ENCODE measurements at places on chromosomes 11 and 22. TPM values are rescaled to one million over a fixed set of nuclear protein-coding genes. Genes with fewer than 3 reads are reported as not detected.

DNA sequence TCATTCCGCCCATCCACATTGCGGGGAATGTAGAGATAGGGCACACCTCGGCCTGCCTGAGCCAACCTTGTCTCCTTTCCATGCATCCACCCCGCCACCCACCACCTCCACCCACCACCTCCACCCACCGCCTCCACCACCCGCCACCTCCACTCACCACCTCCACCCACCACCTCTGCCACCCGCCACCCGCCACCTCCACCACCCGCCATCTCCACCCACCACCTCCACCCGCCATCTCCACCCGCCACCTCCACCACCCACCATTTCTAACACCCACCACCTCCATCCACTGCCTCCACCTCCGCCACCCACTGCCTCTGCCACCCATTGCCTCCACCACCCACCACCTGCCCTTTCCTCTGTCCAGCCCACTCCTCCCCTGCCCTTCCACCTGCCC is 78.4 kb downstream of the IGLL1 start:
- no peak for DNase-seq

GRCh38 chr22:22682807-22683667 is 38.6 kb downstream of the GGTLC2 start:
- no peak for DNase-seq

DNA sequence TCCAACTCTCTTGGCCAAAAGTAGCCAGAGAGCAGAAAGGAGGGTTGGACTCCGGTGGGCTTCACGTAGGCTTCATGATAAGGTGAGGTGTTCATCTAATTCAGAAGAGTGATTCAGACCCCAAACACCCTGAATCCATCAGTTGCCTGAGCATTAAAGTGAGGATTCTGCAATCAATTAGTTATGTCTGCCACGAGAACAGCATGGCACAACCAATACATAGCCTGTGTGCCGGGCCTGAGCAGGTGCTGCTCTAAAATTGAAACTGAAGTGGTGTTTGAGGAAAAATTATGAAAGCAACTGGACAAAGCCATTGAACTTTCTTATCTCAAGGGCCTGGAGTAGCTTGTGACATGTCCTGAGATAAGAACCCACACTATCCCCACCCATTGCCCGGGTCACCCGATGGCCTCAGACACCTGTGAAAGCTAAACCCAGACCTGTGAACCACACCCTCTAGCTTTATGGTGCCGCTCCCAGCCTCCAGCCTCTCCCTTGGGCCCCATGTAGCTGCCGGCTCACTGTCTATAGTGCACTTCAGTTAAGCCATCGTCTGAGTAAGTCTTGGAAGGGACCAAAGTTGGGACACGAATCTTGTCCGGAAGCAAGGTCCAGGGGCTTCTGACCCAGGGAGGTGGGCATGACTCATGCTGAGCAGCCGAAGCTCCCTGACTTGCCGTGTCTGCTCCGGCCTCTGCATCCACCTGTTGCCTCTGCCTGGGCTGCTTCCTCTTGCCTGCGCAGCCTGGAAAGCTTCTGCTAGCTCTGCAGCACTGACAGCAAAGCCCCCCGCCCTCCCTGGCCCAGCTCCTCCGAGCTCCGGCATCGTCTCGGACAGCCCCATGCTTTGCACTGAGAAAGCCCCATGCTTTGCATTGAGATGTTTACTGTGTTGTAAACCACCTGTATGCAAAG is 5.7 kb upstream of the MYEOV start:
- DNase-seq = no peak

- DNase-seq = no peak
Measured at GRCh38 chr22:19928207-19928606, 13.4 kb upstream of the COMT start.

DNA sequence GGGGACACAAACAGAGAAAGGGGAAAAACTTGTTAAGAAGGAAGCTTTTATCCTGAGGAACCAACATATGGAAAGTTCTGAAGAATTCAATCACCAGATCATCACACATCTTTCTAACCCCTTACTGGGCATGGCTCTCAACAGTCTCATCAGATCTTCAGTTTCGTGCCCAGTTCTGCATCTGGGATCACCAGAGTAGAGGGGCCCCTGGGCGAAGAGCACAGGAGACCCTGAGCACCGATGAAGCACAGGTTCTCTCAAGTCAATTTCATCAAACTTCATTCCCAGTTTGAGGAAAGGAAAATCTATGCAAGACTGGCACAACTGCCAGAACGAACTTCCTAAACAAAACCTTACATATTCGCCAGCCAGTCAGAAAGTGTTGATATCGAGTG is 8.5 kb upstream of the PYGM start:
- no peak for DNase-seq

DNA sequence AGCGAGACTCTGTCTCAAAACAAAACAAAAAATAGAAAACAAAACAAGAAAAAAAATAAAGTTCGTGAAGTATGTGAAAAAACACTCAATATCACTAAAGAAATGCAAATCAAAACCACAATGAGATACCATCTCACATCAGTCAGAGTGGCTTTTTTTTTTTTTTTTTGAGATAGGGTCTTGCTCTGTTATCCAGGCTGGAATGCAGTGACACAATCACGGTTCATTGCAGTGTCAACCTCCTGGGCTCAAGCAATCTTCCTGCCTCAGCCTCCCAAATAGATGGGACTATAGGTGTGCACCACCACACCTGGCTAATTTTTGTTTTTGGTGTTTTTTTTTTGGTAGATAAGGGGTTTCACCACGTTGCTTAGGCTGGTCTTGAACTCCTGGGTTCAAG is 37.5 kb downstream of the ATG16L2 start:
- no peak for DNase-seq

The LAMTOR1 gene
- total RNA-seq = 32.5 TPM

The SCN4B gene
- total RNA-seq = 0.20 TPM

The CEND1 gene
- total RNA-seq = 0.43 TPM

DNA sequence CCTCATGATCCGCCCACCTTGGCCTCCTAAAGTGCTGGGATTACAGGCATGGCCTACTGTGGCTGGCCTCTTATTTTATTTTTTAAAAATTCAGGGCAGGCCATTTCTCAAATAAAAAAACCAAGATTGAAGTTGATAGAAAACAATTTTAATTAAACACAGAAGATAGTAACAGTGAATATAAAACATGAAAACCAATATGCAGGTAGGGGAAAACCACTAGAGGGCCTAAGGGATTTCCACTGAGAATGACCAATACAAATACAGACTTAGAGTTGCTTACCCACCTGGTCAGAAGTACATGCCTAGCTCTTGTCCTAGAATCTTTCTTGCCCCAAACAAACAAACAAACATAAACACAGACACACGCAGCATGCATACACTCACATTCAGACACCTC is 1.7 kb upstream of the RTCB start:
- no peak for DNase-seq

The RAG1 gene
- total RNA-seq = 1.2 TPM

The FBLN1 gene
- 3.8 TPM for total RNA-seq

- no peak for DNase-seq
Measured at GRCh38 chr11:128391811-128392210, 195.5 kb downstream of the ETS1 start.

The RTN4RL2 gene
- total RNA-seq = 22.0 TPM

DNA sequence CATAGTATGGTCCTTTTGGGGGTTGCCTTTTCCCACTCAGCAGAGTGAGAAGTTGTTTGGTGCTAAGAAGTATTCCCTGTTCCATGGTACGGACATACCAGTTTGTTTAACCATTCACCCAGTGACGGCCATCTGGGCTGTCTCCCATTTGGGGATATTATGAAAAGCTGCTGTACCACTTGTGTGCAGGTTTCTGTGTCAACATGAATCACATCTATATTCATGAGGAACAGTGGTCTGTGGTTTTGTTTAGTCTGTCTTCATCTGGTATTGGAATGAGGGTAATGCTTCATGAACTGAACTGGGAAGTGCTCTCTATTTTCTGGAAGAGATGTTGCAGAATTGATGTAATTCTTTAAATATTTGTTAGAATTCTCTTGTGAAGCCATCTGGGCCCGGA is 89.5 kb downstream of the TRMU start:
- no peak for DNase-seq

DNA sequence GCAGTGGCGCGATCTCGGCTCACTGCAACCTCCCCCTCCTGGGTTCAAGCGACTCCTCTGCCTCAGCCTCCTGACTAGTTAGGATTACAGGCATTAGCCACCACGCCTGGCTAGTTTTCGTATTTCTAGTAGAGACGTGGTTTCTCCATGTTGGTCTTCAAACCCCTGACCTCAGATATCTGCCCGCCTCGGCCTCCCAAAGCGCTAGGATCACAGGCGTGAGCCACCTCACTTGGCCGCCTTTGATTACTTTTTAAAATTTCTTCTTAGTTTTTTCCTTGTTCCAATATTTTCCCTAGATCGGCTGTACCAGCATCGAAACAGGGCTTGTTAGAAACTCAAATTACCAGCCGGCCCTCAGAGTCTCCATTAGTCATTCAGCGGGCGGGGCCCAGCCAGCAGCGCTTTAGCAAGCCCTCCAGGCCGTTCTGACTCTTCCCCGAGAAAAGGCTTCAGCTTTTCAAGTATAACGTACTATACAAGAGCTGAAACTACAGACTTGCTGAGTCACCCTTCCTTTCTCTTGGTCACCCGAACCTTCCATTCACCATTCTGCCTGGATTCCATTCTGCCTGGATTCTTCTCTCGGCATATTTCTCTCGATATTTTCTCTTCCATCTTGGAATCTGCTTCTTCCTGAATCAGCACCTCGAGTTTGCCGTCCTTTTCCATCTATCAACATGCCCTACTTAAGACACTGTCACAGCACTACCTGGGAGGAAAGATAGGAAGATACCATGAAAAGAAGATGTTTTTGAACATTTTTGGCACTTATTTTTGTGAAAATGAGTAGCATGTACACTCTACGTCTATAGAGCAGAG is 6.7 kb upstream of the CAPRIN1 start:
- DNase-seq = no peak

The DCDC1 gene
- total RNA-seq = 2.6 TPM

DNA sequence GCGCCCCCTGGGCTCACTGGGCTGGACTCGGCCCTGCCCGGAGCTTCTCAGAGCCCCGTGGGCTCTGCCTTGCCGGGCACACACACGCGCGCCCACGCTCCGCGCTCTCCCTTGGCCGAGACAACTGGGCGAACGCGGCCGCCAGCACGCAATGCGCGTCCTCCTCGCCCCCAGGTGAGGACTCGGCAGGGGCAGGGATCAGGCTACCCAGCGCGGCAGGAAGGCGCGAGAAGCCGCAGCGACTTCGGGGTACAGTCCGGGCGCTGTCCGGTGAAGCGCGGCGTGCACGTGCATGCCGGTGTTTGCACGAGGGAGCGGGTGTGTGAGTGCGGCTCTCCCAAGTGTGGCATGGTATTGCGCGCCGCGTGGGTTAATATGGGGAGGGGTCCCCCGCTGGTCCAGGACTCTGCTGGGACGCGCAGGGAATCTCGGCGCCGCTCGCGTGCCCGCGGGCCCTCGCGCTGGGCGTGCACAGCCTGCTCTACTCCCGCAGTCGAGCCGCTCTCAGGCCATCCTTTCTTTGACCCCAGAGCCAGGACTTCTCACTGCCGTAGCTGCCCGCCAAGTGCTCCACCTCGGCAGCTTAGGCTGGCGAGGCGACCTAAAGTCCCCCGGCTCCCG is 5.4 kb downstream of the WNT7B start:
- DNase-seq = no peak

- DNase-seq = no peak
Measured at GRCh38 chr11:101436511-101437142, 147.2 kb downstream of the TRPC6 start.

- no peak for DNase-seq
Measured at GRCh38 chr11:86021377-86021776, 47.5 kb downstream of the PICALM start.

The SLC1A2 gene
- total RNA-seq = 9.1 TPM

The IFITM5 gene
- not detected for total RNA-seq

The KRTAP5-11 gene
- total RNA-seq = not detected

DNA sequence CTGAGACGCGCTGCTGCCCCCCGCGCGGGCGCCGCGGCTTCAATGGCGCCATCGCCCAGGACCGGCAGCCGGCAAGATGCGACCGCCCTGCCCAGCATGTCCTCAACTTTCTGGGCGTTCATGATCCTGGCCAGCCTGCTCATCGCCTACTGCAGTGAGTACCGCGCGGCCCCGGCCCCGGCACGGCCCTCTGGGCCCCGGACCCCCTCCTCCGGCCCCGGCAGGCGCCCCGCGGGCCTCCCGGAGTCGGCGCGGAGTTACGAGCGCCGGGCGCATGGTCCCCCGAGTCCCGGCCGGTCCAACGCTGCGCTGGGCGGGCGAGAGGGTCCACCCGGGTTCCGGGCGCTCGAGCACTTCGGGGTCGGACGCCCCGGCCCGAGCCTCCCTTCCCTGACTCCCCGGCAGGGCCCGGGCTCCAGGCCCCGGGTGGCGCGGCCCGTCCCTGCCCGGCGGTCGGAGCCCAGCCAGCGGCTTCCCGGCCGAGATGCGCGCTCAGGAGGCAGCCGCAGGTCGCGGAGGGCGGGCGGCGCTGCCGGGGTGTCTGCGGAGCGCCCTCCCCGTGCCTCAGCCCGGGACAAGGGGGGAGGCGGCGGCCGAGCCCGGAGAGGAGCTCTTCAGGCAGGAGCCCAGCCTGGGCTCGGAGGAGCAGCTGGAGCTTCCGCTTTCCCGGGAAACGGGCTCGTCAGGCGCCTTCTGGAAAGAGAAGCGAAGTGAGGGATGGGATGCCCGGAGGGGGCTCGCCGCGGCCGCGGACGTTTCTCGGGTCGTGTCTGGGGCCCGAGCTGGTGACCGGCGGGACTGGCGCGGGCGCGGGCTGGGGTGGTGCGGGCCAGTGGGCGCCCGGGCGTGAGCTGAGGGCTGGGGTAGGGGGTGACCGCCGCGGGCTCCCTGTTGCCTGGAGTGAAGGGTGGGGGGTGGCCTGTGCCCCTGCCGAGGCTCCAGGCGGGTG is 1337.8 kb downstream of the BRD1 start:
- DNase-seq = peak; percentile 35

DNA sequence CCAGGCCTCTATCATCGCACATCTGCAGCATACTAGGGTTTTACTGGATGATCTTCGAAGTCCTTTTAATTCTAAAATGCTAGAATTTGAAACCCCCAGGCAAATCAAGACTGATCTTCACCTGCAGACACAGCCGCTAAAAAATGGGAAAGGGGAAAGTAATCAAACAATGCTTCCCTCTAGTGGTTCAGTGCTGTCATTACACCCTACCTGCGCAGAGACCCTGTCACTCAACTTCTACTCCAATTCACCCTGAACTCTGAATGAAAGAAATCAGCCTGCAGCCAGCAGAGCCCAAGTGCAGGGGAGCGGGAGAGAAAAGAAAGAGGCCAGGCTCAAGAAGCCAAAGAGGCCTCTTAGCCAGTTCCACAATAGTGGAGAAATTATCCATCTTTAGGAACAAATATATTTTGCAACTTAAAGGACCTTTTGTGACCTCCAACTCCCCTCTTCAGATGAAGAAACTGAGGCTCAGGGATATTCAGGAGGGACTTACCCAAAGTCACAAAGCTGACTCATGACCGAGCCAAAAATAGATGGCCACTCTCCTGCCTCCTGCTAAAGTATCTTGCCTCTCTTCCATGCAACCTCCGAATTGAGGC is 33.0 kb downstream of the SERGEF start:
- DNase-seq = no peak

The CARD18 gene
- total RNA-seq = not detected

Measured in left lobe of liver (tissue), 2 donors.